ENCODE measurements at places on chromosomes 4 and X.
A peak's percentile ranks its signal among the peaks of the same experiment; 100 is the strongest.

GRCh38 chr4:101393256-101393655 lies 45.9 kb upstream of the PPP3CA start:
- no peak for DNase-seq

- DNase-seq: no peak
Measured at GRCh38 chr4:156999175-156999517, 27.5 kb upstream of the PDGFC start.

DNA sequence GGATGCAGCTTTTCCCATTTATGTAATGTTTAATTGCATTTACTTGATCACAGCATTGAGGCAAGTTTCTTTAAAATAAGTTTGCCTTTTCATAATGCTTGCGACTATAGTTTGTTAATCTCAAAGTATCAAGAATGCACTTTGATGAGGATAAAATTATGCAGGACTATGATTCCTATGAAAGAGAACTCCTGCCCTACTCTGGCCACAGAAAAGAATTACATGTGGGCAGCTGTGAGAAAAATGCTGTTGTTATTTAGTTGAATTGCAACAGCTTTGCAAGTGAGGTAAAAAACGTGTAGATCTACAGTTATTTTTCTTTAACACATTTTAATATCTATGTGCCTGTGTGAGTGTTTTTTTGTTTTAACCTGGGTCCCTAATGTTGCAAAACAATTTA lies 12.5 kb upstream of the OSTC start:
- no peak for DNase-seq

DNA sequence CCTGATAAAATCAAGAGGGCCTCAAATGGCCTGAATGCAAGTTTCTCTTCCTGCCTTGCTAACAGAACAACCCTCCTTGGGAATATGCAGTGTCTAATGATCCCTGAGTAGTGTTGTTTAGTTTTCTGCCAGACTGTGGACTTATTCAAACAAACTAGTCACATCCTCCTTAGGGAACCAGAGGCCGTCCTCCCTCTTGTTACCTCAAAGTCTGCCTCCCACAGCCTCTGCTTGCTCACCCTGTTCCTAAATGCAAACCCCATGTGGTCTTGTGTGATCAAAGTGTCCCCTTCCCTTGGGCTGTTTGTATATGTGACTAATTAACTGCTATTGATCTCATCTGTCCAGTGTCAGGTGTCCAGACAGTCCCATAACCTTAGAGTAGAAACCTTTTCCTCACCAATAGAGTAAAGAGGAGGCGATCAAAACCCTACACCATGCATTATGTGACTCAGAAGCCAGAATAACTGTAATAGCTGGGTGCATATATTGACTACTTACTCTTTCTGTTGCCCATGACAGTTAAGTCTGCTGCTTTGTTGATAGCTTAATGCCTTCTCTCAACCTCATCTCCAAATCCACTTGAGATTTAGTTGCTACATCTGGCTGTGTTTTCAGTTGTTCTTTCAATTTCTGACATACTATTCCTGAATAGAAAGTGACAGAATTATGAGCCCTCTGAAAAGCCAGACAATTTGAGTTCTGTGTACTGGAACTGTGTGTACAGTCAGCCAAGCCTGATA lies 473.0 kb upstream of the NWD2 start:
- DNase-seq: no peak

DNA sequence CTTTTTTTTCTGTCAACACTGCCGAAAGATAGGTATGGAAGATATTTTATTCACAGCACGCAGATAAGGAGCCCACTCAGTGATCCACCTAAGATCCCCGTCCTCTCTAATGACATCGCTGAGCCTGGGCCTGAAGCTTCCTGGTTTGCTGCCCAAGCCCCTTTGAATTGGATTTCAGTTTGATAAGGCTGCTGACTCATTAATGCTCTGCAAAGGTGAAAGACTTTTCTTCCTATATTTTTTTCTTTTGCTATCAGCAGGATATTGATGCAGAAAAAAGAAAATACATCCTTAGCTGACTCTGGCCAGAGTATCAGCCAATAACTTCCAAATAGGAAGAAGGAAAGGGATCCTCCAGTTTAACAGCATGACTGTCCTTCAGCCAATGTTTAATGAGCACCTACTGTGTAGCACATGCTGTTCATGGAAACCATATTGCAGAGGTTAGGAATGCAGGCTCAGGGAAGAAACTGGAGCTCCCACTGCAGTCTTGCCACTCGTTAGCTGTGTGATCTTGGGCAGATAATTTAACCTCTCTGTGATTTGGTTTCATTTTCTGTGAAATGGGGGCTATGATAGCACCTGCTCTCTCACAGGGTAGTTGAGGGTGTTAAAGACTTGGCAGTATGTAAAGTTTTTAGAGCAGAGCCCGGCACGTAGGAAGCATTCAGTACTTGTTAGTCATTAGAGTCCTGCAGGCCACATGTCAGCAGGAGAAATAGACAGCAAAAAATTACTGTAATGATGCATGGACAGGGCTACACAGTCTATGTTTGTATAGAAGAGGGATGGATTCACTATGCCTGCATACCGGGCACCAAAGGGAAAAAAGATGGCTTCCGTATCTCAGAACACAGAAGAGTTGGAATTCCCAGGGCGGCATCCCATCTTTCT lies 39.3 kb downstream of the EVC start:
- DNase-seq: no peak

GRCh38 chrX:17787557-17787956 lies 50.3 kb downstream of the SCML1 start:
- DNase-seq: no peak

GRCh38 chr4:106629268-106629625 lies 260.7 kb upstream of the GIMD1 start:
- DNase-seq: no peak

- DNase-seq: peak; percentile 41
Measured at GRCh38 chrX:44945736-44946135, 72.7 kb downstream of the KDM6A start.

- DNase-seq: no peak
Measured at GRCh38 chr4:95198961-95199360, 349.8 kb downstream of the UNC5C start.

DNA sequence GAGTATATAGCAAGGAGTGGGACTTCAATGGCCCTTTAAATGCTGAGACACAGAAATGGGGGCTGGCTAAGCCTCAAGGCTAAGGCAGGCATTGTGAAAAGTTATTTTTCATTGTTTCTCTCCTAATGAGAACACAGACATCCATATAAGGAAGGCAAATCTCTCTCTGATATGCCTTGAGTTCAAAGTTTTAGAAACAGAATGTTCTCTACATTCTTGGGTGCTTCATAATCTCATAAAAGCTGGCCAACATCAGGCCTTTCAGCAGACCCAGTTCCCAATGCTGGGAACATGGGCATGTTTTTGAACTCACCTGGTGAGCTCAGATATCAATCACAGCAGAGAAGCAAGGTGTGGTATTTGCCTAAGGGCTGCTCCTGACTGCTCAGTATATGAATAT lies 19.4 kb upstream of the RAB40A start:
- no peak for DNase-seq
